Esophagus squamous epithelium (tissue), 5 donors: ENCODE measurements at places on chromosomes 12 and 14.

DNA sequence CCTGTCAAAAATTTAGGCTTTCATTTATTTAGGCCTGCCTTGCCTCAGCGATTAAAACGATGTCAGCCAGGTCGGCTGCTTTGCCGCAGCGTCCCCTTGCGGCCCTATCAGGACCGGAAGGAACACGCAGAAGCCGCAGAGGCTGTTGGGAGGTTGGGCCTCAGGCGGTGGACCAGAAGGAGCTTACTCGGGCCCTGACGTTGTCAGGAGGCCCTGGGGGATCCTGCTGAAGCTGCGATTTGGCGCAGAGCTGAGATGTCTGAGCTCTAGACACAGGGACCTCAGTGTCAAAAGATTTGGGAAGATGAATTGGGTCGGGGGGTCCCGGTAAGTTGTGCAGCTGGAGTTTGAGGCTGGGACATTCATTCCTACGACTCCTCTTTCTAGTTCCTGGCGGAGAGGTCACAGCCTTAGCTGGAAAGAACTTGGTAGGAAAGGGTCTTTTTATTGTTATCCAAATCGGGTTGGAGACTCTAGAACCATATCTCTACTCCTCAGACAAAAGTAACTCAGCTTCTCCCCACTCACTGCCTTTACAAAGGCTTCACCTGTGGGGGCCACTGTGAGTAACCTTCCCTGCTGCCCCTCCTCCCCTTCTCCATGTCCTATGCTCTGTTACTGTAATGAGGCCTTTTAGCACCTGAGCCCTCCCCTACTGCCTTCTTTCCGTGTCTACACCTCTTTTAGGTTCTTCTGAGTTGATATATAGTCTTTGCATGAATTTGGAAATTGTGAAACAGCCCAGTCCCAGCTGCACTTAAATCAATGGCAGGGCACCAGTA lies 6.6 kb upstream of the ABCD2 start:
- no peak for DNase-seq

GRCh38 chr12:85872497-85873091 lies 1.5 kb upstream of the NTS start:
- no peak for DNase-seq

DNA sequence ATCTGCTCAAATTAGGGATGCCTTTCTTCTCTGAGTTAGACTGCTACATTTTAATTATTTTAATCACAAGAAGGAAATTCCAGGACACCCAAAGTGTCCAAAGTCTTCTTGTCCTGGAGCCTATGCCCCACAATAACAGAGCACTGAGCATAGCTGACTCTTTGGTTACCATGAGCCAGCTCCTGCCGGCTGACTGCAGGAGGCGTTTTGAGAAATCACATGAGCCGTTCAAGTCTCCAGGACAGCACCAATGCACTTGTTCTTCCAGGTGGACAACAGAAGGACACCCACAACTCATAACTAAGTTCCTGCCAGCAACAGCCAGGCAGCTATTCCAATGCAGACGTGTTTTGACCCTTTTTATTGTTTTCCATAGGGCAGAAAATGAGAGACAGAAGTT lies 46.0 kb upstream of the SRSF5 start:
- no peak for DNase-seq

DNA sequence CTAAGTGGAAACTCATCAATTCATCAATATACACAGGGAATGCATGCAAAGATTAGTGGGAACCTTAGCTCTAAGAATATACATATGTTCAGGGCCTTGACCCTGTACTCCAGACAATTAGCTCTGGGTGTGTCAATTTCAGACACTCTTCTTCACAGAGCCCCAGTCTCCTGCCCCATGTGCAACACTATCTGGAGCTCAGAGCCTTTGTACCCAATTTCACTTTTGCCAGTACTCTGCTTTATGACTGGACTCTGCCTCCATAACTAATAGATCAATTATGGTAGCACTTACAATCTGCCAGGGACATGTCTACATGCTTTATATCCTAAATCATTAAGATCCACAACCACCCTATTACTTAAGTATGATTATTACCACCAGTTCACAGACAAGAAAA lies 152.5 kb upstream of the PLEKHG7 start:
- no peak for DNase-seq

DNA sequence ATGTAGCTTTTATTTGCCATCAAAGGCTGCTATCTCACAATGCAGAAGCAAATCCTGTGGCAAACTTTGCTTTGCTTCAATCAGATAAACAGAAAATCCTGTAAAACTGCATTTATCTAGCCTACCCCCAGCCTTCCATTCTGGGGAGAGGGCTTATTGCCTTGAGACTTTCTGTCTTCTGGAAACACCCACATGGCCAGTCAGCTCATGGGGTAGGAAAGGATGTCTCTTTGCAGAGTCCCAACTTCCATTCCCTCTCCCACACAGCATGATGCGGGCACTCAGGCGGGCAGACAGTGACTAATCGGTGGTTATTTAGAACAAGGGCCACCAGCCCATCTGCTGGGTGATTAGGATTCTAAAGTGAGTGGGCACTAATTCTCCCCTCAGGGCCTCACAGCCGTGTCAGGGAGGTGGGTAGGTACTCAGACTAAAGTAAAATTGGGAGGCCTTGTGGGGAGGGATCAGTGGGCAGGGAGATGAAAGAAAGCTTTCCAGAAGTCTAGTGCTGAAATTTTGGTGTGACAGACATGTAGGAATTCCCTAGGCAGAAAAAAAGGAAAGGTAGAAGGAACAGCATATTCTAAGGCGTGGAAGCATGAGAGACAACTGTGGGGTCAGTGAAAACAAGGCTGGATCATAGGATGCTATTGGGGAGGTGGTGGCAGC lies 720.5 kb downstream of the VRK1 start:
- DNase-seq = no peak

- no peak for DNase-seq
These were observed 24.4 kb upstream of the E2F7 start for GRCh38 chr12:77089686-77090220.

- no peak for DNase-seq
These were observed 74.6 kb upstream of the TMTC1 start for GRCh38 chr12:29858270-29858786.

DNA sequence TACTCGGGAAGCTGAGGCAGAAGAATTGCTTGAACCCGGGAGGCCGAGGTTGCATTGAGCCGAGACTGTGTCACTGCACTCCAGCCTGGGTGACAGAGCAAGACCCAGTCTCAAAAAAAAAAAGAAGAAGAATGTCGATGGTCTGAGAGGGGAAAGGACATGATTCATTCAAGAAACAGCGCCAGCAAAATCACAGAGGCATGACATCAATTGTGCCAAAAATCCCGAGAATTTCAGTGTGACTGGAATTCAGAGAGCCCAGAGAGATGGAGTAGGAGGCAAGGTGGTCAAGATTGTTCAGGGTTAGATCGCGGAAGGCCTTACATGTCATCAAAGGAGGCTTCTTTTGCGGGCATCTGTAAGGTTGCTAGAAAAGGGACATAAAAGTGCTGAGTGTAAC lies 483.3 kb downstream of the VRK1 start:
- DNase-seq = no peak

GRCh38 chr12:122955156-122955555 lies 11.1 kb downstream of the ABCB9 start:
- no peak for DNase-seq

DNA sequence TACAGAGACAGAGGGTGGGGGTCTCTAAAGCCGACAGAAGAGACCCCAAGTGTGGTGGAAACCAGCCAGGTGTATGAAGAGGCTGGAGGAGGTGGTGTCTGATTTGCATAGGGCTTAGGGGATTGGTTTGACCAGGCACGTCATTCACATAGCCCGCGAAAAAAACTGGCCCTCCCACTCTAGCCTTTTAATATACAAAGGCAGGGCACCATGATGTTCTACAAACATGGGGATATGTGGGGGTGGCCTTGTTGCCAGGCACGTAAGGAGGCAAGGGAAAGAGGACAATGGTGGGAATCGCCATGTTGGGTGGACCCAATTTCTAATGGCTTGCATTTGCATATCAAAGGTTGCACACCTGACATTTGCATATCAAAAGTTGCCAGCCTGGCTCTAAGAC lies 13.2 kb downstream of the LALBA start:
- DNase-seq = no peak
